Inflammatory macrophage treated with lipopolysaccharide for 1 hour (primary cell): ENCODE measurements at places on chromosomes 4 and X.
A peak's percentile ranks its signal among the peaks of the same experiment; 100 is the strongest.

DNA sequence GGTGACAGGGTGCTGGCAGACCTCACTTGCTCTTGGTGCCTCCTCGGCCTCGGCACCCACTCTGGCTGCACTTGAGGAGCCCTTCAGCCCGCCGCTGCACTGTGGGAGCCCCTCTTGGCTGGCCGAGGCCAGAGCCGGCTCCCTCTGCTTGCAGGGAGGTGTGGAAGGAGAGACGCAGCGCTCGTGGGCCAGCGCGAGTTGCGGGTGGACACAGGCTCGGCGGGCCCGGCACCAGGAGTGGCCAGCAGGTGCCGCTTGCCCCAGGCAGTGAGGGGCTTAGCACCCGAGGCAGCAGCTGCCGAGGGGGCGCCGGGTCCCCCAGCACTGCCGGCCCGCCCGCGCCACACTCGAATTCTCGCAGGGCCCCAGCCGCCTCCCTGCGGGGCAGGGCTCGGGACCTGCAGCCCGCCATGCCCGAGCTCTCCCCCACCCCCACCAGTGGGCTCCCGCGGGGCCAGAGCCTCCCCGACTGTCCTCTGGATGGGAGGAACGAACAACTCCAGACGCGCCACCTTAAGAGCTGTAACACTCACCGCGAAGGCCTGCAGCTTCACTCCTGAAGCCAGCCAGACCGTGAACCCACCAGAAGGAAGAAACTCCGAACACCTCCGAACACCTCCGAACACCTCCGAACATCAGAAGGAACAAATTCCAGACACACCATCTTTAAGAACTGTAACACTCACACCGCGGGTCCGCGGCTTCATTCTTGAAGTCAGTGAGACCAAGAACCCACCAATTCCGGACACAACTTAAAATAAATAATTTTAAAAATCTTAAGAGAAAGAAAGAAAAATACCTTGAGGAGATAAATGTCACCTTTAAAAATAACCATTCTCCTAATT lies 311.1 kb upstream of the SLC7A11 start:
- no peak for DNase-seq

- peak; percentile 61 for DNase-seq
Measured at GRCh38 chr4:46975812-46976553, 17.4 kb downstream of the GABRA4 start.

- no peak for DNase-seq
Measured at GRCh38 chr4:8198206-8198905, 734 bp upstream of the SH3TC1 start.

GRCh38 chrX:109685656-109686078 lies 47.4 kb downstream of the ACSL4 start:
- no peak for DNase-seq

GRCh38 chr4:10082459-10083272 lies 33.9 kb downstream of the WDR1 start:
- no peak for DNase-seq

DNA sequence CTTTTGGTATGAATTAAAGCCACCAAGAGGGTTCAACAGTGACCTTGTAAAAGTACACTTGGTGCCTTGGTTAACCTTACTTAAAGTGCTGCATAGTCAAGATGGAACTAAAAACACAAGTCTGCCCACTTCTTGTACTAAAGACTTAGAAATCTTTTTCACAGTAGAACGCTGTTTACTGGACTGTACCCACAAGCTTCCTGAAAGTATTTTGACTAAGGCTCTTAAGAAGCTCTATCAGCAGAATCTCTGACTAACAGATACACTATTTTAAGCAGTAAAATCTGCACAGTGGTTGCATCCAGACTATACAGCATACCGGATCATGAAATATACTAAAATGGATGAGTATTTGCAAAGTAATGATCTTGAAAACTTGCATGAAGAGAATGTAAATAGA lies 7.2 kb downstream of the RAB28 start:
- no peak for DNase-seq

DNA sequence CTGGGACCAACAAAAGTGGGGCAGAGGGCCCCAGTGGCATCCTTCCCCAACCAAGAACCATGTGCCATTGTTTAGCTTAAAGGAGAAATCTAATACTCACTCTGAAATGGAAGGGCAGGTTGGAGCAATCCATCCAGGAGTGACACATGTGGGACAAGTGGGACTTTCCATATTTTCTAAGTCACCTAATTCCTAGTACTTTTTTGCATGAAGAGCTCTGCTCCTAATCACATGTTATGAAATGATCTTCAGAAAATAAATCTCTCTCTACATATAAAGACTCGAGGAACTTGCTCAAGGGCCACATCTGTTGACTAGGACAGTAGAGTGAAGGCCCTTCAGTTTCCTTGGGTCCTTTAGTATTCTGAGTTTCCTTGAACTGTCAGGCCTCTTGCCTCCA lies 2.5 kb downstream of the CYBB start:
- peak; percentile 66 for DNase-seq
